ENCODE measurements at places on chromosomes 12 and 14. TPM values are rescaled to one million over a fixed set of nuclear protein-coding genes. Genes with fewer than 3 reads are reported as not detected.

Gene HDAC7
- total RNA-seq: 186 TPM

- no peak for DNase-seq
Measured at GRCh38 chr12:115648463-115648862, 629.0 kb downstream of the MED13L start.

DNA sequence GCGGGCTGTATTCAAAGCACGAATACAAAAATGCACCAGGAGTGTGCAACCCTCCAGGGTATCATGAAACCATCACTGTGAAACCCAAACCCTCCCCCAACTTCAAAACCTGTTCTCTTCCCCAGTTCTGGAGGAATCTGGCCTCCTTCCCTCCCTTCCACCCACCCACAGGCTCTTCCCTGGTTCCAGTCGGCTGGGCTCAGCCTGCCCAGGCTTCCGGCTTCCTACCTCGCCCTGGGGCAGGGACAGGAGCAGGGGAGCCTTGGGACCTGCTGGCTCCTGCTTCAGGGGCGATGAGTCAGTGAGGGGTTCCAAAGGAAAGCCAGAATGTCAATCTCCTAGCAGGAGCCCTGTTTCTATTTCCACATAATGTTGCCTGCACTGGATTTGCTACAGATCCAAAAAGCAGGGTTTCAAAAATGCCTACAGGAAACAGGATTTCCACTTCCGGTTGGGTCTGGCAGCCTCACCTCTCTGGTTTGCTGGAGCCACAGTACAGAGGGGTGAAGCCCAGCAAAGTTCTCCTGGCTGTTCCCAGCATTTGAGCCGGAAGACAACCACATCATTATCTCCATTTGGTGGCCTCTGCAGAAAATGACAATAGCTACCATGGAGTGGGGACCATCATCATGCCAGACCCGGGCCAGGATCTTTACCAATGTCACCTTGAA lies 278.3 kb downstream of the DPF3 start:
- no peak for DNase-seq

DNA sequence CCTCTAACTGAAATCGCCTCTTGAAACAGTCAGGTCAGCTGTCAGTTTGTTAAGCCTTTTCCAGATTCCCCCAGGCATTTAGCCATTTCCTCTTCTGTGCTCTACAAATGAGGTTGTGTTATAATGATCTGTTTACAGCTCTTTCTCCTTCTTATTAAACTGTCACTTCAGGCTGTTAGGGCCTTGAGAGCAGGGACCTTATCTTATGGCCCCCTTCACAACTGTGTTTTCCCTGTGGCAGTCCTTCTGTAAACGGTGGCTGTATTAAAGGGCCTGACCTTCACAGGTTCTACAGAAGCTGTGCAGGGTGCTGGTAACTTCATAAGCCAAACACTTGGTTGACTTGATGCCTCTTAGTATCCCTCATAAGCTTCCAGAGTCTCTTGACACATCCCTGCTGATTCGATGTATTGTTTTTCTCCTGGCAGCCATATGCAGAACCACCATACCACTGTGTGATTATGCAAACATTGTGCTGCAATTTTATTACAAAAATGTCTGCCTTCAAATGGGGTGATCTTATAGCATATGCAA lies 104.7 kb downstream of the PLEKHA5 start:
- no peak for DNase-seq

GRCh38 chr12:53336181-53336681 lies at the start of gene SP7:
SP7 (minus strand) TSS chr12:53336354; CDS start chr12:53335646, 708 bp downstream.
- DNase-seq: no peak

DNA sequence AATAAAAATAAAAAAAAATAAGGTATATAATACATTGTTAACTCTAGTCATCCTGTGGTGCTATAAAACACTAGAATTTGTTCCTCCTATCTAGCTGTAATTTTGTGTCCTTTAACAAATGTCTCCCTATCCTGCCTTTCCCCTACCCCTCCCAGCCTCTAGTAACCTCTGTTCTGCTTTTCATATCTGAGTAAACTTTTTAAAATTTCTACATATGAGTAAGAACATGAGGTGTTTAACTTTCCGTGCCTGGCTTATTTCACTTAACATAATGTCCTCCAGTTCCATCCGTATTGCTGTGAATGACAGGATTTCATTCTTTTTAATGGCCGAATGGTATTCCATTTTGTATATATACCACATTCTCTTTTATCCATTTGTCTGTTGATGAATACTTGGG lies 71.3 kb upstream of the GNG2 start:
- DNase-seq: no peak

DNA sequence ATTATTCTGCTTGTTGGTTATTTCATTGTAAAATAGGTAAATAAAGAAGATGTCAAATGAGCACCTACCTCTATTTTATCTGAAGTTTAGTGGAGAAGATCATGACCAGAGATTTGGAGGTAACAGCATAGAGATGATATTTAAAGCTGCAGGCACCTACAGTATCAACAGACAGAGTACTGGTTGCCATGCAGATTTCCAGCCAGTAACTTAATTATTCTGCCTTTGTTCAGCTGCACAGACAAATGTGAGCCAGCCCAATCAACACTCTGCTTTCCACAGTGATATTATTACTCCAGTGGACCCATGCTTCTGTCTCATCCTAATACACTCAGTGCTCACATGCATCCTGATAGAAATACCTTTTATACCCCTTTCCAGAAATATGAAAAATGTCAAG lies 348.5 kb upstream of the RGS6 start:
- DNase-seq: no peak
